ENCODE measurements at places on chromosomes 4 and X. TPM values are rescaled to one million over a fixed set of nuclear protein-coding genes. Genes with fewer than 3 reads are reported as not detected.

DNA sequence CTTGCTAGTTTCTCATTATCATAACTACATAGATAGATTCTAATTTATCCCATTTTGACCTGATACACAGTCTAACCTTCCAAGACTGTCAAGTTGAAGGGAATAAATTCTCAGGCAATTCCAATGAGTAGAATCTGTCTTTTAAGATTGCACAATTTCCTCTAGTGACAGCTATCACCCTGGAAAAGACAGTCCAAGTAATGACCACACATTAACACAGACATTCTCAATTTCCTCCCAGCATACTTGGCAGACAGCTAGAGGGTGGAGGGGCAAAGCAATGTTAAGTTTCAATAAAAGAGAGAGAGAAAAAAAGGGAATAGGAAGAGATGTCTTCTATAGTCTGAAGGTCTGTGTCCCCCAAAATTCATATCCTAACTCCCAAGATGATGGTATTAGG lies 234.7 kb downstream of the LDB2 start:
- no peak for DNase-seq

DNA sequence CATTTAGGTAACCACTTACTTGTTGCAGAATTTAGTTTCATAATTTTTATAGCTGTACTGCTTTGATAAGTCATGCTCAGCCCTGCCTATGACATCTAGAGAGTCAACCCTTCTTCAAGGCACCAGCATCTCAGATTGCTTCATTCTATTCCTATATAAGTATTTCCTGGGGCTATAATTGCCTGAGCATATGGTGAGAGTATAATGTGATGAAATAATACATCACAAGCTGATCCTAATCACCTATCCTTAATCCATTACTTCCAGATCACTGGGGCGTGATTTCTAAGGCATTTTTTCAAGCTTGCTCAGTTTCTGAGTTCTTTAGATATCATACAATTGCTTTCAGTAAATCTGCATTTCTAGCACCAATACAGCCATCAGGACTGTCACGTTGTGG lies 200.0 kb upstream of the NPY2R start:
- no peak for DNase-seq

DNA sequence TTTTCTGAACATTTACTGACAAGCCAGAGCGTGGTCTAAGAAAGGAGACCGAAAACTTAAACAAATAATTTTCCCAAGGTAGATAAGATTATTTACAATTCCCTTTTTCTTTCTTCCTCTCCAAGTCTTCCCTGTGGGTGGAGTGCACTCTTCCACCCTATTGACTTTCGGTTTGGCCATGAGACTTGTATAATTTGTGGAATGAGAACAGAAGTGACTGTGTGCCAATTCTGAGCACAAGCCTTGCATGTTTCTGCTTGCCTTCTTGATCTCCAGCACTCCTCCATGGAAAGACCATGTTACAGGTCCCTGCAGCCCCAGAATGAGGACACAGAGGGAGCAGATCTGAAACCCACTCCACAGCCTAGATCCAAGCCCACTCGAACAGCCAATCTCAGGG lies 150.0 kb upstream of the HPGD start:
- no peak for DNase-seq

GRCh38 chr4:5746829-5747737 lies 36.1 kb downstream of the EVC start:
- DNase-seq: no peak

Gene TCEAL6
- total RNA-seq: not detected

Gene SPATA4
- not detected for total RNA-seq

Gene BEX4
- total RNA-seq: 85.0 TPM

Measured in endothelial cell (in vitro differentiated cells).